GM04504 (cell line): ENCODE measurements at places on chromosomes 2 and 18.
A peak's percentile ranks its signal among the peaks of the same experiment; 100 is the strongest.

- no peak for DNase-seq
These were observed 15.8 kb downstream of the CWC22 start for GRCh38 chr2:179991344-179991743.

DNA sequence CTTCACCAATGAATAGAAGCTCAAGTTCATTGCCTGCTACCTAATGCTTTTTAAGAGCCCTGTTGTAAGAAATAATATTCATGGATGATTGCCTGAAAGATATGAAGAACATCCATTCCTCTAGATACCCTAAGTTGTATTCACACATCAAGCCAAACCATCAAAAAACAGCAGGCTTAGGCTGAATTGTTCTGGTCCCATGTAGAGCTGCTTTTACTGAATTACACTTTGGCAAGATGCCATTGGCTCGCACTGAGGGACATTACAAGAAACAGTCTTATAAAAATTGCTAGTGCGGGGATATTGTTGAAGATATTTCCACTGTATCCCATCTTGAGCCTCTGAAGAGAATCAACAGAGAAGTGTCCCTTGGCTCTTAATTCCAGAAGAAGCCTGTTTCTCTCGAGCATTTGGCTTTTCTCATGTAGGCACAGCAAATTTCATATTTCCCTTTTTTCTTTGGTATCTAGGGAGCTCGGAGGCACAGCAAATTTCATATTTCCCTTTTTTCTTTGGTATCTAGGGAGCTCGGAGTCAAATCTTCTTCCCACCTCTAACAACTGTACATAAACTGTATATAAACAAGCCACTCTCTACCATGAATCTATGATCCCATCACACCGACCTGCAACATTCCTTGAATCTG, 107.5 kb downstream of the COLEC12 start:
- no peak for DNase-seq

DNA sequence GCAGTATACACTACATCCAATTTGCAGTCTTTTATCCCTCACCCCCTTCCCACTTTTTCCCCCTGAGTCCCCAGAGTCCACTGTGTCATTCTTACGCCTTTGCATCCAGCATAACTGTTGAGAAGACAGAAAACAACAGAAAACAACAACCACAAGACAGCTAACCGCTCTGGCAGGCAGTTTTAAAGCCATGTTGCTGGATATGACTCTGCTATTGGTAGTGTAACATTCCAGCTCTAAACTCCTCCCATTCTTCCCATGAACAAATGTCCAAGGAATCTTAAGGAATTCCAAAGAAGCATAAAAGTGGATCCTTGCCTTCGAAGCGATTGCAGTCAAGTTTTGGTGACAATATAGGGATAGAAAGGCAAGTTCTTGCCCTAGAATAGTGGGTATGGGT, 599.1 kb downstream of the NYAP2 start:
- DNase-seq, result no peak

- peak; percentile 51 for DNase-seq
These were observed 58.7 kb upstream of the ZNF397 start for GRCh38 chr18:35182151-35182550.

DNA sequence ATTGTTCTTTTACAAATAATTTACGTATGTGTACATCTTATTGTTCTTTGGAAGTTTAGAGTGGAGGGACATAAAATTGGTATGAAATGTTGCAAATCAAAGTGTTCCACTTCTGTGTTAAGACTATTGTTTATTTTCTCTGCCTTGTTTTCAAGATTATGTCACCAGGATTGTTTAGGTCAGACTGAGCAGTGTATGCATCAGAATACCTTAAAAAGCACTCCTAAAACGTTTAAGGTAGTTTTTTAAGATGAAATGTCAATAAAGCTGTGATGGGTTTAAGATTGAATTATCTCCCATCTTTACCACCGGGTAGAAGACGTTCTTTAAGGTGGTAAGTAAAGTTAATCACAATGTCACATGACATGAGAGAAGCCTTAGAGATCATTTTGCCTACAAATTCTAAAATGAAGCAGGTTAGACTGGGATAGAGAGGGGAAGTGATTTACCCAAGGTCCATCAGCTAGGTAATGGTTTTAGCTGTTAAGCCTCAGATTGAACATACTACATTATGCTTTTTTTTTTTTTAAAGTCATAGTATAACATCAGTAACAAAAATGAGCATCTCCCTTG, 10.6 kb downstream of the VAPA start:
- DNase-seq, result no peak

DNA sequence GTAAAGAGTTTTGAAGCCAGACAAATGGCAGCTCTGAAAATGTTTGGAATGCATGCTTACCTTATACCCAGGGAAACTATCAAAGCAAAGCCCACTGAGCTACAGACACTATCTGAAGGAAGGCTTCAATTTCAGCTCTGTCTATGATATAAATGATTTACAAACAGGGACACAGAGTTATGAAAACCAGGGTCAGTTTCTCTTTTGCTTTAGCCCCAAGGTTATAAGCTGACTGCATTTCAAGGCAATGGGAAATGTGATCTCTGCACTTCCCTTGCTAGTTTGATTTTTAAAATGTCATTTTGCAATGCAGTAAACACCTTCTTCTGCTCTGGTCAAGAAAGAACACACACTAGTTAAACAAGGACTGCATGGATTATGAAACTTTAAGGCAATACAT, 65.2 kb upstream of the CCDC195 start:
- no peak for DNase-seq

- DNase-seq, result no peak
These were observed 408.5 kb downstream of the FBXO15 start for GRCh38 chr18:73739098-73739497.

- DNase-seq, result no peak
These were observed 176.7 kb downstream of the MYO1B start for GRCh38 chr2:191421950-191422349.

DNA sequence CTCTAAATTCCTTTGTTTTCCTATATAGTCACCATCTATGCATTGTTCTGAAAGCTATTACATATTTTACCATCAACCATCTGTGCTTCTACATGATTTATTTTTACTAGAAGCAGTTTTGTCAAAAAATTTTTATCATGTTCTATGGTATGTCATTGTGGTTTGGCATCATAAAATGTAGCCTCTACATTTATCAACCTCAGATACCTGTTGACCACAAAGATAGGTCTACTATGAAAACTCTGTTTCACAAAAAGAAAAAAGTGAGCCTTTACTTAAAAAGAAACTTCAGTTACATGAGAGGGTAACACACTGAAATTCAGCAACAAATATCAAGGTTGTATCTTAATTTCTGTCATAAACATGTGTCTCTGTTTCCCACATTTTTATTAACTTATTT, 3.7 kb downstream of the BCL2 start:
- no peak for DNase-seq

- DNase-seq, result no peak
These were observed at the start of gene OXER1 for GRCh38 chr2:42764096-42764495. OXER1 (minus strand) TSS chr2:42764135; CDS start chr2:42764062, 73 bp downstream.

- DNase-seq, result peak; percentile 37
These were observed 60.6 kb downstream of the SLC16A14 start for GRCh38 chr2:230007931-230008707.

DNA sequence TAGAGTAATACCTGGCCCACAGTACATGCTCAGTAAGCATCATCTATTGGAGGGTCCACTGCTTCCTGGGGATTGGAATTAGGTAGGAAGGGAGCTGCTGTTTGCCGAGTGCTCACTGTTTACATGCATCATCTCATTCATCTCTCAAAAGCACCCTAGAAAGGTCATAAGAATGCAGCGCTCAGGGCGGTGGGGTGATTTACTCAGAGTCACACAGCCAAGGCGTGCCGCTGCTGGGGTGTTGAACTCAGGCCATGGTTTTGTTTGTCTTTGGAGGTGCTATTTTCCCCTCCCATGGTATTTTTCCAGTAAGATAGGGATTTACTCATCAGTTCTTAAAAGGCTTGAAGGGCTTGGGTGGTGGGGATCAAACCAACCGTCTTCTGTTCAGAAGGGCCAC, 227.5 kb downstream of the LDLRAD4 start:
- no peak for DNase-seq
